ENCODE measurements at places on chromosomes 1 and 21.

- no peak for DNase-seq
These were observed 41.2 kb upstream of the PDC start for GRCh38 chr1:186502087-186502486.

- DNase-seq, result no peak
These were observed 10.1 kb downstream of the ZC3H12A start for GRCh38 chr1:37484325-37485051.

GRCh38 chr1:95449516-95449915 lies 215.5 kb downstream of the RWDD3 start:
- DNase-seq, result no peak

- DNase-seq, result no peak
These were observed 423.0 kb downstream of the RPS6KC1 start for GRCh38 chr1:213474054-213474453.

DNA sequence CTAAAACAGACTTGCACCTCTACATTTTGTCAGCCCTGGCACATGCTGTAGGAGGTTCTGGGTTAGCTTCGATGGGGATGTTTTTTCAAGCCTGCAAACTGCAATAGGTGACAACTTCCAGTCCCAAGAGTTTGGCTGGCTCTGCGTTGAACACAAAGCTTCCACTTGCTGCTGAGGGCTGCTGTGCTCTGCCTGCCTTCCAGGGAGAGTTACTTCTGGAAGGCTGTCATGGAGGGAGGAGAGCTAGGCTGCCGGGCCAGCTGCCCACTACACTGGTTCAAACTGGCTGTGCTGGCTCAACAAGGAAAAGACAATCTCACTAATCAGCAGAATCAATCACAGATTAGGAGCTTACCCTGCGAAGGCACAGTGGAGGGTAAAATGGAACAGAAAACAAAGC lies 46.7 kb upstream of the PPP2R5A start:
- DNase-seq, result no peak

GRCh38 chr1:77594366-77595112 lies 87.9 kb downstream of the ZZZ3 start:
- no peak for DNase-seq

DNA sequence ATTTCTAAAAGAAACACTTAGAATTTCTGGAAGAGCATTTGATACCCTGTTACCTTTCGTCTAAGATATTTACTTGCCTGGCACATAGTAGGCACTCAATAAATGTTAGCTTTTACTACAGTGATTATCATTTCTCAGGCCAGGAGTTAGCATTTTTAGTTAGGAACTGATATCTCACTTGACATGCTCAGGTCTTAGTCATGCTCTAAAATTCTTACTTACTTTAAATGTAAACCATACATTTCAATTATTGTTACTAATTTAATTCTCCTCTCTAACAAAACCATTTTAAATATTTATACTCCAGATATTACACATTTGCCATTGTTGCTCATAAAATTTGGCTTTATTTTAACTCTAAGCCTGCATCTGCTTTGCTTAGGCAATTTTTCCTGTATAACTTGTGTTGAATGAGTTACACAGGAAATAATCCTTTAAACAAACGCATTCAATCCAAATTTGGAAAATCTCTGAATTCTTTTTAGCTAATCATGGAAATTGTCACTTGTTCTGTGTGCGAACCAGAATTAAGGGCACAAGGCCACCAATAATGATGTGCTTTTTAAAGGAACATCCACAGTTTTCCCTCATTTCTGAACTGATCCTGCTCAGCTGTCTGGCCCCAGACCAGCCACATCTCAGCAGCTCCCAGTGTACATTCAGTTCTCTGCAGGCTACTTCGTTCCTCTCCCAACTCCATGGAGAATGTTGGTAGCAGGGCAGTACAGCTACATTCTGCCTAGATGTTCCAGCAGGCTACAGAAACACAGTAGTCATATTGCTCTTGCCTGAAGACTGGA lies 15.6 kb downstream of the NIBAN1 start:
- DNase-seq, result no peak

GRCh38 chr1:67053535-67053784 lies 488 bp downstream of the SLC35D1 start:
- no peak for DNase-seq

DNA sequence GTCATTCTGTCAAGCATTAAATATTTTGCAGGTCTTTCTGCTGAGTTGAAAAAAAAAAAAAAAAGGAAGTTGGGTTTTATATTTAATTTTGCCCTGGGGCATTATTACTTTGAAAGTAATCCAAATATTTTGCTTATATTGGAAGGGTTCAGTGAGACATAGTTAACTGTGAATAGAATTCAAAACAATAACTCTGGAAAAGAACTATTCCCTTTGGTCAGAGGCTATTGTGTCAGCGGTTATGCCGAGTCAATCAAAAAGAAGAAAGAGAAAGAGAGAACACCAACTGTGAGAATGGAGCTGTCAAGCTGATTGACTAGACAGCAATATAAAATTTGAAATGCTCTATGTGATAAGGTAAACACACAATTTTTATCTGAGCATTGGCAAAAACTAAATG lies 761.7 kb downstream of the ADGRL2 start:
- DNase-seq, result no peak

GRCh38 chr21:40938611-40939010 lies 91.7 kb upstream of the DSCAM start:
- no peak for DNase-seq

- no peak for DNase-seq
These were observed 20.6 kb downstream of the MYOG start for GRCh38 chr1:203065191-203065590.
